Activated CD4-positive, alpha-beta T cell treated with anti-CD3 and anti-CD28 coated beads, Interleukin-2, amount 10 ng/mL, durations not matched to agents 24 days and 14 days (primary cell): ENCODE measurements at places on chromosomes 13 and 19.

- DNase-seq = no peak
Observed at GRCh38 chr13:45700971-45701900, 884 bp upstream of the CBY2 start.

- DNase-seq = no peak
Observed at GRCh38 chr13:51998723-51999509, 12.3 kb downstream of the ATP7B start.

- no peak for DNase-seq
Observed at GRCh38 chr13:27919659-27919933, 204 bp upstream of the PDX1 start.

GRCh38 chr13:25253702-25254101, 33.6 kb downstream of the MTMR6 start:
- DNase-seq = no peak

DNA sequence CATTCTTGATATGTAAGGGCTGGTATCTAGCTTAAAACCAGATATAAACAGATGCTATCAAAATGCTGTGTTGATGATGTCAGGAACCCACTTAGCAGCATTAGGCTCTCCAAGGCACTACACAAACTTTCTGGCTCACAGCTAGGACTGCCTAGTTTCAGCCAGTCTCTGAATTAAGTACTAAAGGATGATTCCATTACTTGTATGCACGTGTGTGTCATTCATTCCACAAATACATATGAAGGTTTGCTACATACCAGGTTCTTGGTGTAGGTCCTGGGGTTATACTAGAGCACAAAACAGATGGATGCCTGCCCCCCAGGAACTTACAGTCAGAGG, 151.5 kb downstream of the RGCC start:
- DNase-seq = no peak

DNA sequence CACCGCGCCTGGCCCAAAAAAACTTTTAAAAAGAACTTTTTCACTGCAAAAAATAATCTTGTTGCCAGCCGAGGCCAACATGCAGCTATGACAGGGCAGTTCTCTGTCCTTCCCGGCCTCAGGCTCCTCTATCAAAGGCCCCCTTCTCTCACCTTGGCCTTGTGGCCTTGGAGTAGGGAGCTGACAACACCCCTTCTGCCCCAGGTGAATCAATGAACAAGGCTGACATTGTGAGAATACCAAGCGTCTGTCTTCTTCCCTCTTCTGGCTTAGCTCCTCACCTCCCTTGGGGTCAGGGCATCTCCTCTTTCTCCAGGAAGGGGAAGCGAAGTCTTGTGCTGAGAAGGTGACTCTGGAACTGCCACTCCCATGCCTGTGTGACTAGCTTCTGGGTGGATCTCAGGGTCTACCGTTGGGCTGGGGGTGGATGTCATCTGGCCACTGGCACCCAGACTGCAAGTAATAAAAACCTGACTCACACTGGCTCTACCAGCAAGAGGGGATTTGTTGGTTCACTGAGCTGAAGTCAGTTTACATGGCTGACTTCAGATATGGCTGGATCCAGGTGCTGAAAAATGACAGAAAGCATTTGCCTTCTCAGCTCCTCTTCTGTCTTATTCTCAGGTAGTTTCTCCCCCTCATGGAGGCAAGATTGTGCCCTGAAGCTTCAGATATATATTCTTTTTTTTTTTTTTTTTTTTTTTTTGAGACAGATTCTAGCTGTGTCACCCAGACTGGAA, 6.3 kb downstream of the C19orf38 start:
- no peak for DNase-seq

GRCh38 chr13:27110056-27110746, 61.4 kb downstream of the USP12 start:
- no peak for DNase-seq
